ENCODE measurements at places on chromosomes 4 and X.
A peak's percentile ranks its signal among the peaks of the same experiment; 100 is the strongest.

DNA sequence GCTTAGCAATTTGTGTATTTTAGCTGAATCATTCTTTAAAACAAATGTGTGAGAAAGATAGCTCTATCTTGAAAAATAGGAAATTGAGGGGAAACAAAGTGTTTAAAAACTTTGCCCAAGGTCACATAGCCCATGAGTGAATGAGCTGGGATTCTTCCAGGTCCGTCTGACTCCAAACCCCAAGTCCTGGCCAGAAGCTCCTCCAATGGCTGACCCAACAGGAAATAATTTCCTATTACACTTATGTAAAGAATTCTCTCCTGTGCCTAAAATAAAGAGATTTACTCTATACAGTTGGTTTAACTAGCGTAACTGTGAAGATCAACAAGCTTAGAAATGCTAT, 287.6 kb downstream of the ARHGAP24 start:
- DNase-seq = no peak

GRCh38 chrX:70089604-70090297, 27.5 kb downstream of the OTUD6A start:
- no peak for DNase-seq

DNA sequence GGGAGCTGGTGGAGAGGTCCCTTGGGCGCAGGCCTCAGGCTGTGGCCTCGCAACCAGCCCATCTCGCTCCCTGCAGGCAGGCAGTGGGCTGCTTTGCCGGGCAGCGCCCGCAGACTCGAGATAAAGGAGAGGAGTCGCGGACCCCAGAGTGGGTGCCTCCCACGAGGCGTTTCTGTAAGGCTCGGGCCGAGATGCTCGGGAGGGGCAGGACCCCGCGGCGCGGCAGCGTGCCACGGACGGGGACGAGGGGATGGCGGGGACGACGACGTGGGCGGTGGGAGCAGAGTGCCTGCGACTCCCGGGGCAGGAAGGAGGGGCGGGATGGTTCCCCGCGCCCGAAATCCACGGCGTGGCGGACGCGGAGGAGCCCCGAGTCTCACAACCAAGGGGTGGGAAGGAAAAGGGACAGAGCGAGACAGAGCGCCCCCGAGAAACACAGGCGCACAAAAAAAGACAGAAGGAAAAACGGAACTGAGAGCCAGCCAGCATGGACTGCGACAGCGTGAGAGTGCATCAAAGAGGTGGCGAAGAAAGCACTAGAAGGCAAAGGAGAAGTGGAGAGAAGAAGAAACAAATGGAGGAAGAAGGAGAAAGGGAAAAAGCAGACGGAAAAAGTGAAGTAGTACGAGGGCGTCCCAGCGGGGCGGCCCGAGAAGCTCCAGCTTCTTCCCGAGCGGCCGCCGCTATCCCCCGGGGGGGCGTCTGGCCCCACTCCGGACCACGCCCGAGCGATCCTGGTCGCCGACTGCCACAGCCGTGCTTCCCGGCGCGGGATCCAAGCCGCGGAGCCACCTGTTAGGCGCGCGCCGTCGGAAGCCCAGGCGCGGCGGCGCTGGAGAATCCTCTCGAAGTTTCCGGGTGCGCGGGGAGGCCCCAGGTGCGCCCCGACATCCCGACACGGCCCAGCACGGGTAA, 1.5 kb downstream of the BEND4 start:
- DNase-seq = no peak

GRCh38 chr4:77095101-77095821, 19.5 kb upstream of the CCNI start:
- DNase-seq = peak; percentile 77

GRCh38 chrX:8364369-8365141, 100.1 kb upstream of the VCX3B start:
- no peak for DNase-seq

- no peak for DNase-seq
Observed at GRCh38 chr4:76592460-76592859, 157.4 kb downstream of the SHROOM3 start.

DNA sequence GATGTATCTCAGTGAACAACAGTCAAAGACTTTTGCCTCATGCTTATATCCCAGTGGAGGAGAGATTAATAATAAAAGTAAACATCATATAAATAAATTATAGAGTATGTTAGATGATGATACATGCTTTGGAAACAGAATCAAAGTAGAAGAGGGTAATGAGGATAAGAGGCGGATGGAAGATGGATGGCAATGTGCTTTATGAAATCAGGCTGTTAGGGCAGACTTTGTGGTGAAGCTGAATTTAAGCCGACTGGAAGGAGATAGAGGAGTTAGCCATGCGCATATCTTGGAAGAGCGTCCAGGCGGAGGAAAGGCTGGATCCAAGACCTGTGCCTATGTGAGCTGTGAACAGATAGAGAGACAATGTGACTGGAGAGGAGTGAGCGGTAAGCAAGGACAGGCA, 74.9 kb upstream of the GUCY1A1 start:
- DNase-seq = no peak

DNA sequence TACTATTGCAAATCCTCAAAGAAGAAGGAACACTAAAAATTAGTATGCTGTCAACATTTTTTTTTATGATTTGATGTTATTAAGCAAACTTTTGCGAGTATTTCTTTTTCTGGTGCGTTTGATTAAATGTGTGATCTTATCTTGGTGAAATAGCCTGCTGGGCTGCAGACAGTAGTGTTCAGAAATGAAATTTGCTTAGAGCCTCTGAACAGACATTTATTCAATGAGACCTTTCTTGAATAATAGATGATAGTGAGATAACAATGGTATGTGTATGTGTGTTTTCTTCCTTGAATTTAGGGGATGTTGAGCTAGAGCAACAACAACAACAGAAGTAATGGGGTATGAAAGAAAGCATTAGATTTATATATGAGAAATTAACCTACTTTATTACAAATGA, 12.7 kb downstream of the ADGRL3 start:
- no peak for DNase-seq

GRCh38 chrX:43827791-43828190, 54.5 kb downstream of the MAOB start:
- DNase-seq = no peak

GRCh38 chr4:78120144-78120880, 63.2 kb downstream of the FRAS1 start:
- no peak for DNase-seq

- DNase-seq = no peak
Observed at GRCh38 chrX:8688776-8689175, 43.2 kb downstream of the ANOS1 start.

- no peak for DNase-seq
Observed at GRCh38 chr4:54643958-54644751, 13.6 kb upstream of the KIT start.

DNA sequence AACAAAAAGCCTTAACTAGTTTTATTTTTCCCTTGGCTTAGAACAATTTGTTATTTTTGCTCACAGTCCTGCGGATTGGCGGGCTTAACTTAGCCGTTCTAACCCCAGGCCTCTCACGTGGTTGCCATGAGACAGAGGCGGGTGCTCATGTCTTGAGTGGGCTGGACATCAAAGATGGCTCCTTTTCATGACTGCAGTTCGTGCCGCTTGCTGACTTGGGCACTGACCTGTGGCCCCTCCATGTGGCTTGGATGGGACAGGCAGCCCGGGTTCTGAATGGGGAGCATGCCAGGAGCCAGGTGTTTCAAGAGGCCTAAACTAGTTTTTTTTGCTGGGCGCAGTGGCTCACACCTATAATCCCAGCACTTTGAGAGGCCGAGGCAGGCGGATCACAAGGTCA, 40.7 kb downstream of the CDS1 start:
- DNase-seq = no peak

DNA sequence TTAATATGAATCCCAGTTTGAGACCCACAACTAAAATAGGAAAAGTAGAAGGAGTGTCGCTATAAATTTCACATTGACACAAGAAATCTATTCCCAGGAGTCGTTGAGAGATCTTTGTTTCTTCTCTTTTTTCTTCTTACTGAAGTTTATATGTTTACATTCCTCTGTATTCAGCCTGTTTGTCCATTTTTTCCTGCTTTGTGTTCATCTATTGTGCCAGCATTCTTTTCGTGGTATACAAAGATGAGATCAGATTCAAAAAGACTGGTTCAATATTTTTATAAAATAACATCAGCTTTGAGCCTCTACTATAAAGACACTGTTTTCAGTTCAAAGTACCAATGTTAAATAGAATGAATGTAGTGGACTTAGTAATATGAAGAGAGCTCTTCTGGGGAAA, 95.4 kb upstream of the MYOZ2 start:
- no peak for DNase-seq

DNA sequence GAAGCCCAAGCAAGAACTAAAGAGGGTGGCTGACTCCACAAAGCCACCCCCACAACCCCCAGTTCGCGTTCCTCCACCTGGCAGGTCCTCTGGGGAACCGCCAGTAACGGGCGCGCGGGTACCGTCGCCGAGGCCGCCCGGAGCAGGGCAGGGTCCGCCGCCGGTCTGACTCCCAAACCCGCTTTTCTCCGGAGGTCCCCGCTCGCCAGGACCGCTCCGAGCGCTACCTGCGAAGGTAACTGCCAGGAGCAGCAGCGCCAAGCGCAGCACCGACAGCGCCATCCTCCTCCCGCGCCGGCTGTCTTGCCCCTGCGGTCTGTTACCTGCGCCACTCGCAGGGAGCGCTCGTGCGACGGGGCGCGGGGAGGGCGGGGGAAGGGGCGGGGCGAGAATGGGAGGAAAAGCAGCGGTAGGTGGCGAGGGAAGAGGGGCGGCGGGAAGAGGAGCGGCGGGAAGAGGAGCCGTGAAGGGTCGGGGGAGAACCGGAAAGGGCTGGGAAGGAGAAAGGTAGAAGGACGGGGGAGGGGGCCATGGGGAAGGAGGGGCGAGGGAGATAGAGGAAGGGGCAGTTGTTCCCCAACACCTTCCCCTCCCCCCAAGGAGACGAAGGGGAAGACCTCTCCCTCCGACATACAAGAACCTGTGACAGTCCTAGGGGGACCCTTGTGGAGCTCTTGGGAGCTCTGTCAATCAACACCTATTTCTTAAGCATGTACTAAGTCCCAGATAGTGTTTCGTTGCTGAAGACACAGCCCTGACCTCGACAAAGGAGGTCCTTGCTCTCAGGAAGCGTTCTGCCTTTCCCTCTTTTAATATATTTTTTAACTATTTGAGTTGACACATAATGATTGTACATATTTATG, at the start of gene SPINK2:
Gene SPINK2 (minus strand): TSS at position 321 of the 863 bp plus-strand sequence. CDS start 39 bp downstream, at position 282.
- no peak for DNase-seq

- DNase-seq = no peak
Observed at GRCh38 chrX:110159865-110160264, 157.0 kb downstream of the TMEM164 start.

- peak; percentile 75 for DNase-seq
Observed at GRCh38 chr4:2930758-2931511, 32.3 kb downstream of the NOP14 start.

DNA sequence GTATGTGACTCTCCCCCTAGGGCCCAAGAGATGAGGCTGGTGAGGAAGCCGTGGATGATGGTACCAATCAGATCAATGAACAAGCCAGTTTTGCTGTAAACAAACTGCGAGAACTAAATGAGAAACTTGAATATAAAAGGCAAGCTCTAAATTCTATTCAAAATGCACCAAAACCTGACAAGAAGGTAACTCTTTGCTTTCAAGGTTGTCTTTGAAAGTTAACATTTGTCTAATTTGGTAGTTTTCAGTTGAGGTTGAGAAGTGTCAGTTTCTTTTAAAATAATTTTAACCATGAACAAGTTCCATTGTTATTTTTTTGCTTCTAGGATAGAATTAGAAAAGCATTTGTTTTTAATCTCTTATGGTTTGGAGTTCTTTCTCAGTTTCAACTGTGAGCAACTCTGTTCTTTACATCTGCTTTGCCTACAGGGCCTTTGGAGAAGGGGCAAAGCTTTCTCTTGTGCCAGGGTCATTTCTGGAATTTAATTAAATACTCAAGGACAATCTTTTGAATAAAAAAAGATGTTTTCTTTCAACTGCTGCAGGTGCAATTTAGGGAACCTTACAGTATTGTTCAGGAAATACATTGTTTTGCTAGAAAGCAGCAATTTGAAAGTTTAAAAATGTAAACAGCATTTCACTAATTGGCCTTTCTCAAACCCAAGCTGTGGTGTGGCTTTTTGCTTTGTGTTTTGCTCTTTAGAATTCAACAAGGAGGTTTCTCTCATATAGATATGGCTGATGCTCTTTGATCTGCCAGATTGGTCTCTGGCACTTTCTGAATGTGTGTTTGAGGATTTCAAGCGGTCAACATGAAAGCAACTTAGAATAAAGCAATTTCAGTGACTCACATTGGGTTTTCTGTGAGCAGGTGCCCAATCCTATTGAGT, 62.9 kb downstream of the LRP2BP start:
- DNase-seq = no peak

DNA sequence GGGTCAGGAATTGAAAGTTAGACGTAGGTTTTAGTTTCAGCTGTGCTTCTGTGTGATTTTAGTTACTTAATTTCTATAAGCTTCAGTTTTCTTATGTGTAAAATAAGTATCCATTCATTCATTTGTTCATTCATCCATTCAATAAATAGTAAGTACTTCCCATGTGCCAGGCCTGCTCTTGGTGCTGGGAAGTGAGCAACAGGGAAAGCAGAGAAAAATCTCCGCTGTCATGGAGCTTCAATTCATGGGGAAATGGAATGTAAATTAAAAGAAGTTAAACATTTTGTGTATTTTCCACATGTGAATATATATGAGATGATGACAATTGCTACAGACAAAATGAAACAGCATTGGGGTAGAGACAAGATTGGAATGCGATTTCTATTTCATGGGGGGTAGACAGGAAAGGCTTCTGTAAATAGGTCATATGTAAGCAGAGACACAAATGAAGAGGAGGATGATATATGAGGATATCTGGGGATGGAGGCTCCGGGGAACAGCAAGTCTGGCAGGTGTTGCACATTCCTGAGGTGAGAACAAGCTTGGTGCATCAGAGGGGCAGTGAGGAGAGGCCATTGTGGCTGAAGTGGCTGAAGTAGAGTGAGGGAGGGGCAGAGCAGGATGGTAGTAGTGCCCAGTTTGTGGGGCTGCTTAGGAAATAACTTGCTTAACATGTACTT, 66.2 kb downstream of the FHIP1A start:
- no peak for DNase-seq

GRCh38 chrX:77962068-77962902, 7.2 kb downstream of the PGAM4 start:
- DNase-seq = no peak

DNA sequence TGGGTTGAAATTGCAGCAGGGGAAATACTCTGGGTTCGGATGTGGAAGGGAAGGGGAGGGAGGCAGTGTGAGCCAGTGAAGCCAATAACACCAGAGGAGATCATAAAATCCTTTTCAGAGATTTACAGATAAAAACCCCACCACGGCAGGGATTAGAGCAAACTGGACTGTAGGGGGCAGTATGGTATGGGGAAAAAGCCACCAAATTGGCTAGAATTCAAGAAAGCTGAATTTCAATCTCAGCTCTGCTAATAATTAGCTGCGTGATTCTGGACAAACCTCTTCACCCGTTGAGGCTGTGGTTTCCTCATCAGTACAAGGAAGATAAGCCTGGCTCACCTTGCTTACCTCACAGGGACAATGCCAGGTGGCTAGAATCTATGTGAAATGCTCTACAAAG, 108.1 kb downstream of the ATG4A start:
- DNase-seq = no peak

- DNase-seq = no peak
Observed at GRCh38 chrX:153238361-153238760, 59.3 kb downstream of the MAGEA1 start.

DNA sequence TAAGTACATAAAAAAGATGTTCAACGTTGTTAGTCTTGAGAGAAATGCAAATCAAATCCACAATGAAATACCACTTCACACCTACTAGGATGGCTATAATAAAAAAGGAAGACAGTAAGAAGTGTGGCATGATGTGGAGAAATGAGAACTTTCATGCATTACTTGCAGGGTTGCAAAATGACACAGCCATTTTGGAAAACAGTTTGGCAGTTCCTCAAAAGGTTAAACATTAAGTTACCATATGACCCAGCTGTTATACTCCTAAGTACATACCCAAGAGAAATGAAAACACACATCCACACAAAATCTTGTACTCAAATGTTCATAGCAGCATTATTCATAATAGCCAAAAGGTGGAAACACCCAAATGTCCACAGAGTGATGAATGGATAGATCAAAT, 25.8 kb upstream of the LIMCH1 start:
- no peak for DNase-seq
